NCI-H524 (cell line): ENCODE measurements at places on chromosomes 7 and 10.
A peak's percentile ranks its signal among the peaks of the same experiment; 100 is the strongest.

DNA sequence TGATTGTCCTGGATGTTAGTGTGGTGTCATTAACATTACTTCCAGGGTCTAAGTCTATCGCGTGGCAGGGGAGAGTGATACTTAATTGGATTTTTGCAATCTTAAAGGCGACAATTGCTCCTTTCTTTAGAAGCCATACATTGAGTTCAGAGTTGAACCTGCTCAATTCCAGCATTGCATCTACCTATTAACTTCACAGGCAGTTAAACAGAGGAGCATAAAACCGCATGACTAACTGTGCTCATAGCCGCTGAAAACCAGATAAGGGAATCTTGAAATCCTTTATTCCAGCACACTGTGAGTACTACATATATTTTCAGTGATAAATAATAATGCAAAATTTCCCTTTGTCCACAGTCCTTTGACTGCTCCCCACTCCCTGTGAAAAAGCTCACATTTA is 255.3 kb downstream of the STK31 start:
- DNase-seq: no peak

DNA sequence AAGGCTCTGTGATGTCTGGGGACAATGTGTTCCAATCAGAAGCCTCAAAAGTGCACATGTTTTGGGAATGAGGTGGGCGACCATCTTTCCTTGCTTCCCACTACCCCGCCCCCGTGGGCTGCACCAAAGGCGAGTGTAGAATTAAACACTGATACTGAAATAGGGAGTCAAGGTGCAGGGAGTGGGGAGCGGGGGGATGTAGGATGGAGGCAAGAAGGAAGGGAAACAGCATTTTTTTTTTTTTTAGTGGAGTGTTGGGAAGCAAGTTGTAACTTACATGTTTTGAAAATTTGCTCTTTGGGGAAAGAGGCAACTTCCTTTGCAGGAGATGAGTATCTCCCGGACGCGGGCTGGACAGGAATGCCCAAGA is 484 bp upstream of the DLX5 start:
- DNase-seq: no peak

GRCh38 chr7:108299251-108299973 is 156.8 kb downstream of the NRCAM start:
- DNase-seq: no peak

DNA sequence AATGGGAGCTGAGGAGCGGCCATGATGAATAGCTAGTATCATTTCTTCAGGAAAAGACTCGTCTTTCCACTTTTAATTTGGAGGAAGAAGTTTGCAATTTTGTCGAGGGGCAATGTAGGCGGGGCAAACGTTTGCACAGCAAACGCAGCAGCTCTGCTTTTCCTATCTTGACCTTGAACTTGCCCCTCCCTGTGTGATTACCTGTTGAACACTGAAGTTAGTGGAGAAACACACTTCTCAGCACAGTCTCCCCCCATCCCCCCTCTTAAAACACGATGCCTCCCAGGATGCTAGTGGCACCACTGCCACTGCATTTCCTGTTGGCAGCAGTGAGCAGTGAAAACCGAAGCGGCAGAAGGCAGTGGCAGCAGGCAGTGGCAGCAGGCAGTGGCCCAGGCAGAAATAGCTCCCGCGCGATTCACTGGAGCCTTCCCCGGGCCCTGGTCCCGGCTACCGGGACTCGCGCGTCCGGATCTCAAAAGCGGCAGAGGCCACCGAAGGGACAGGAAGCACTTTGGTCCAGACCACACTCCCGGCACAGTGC is at the start of gene EPDR1:
Gene EPDR1, plus strand, starts transcription at position 336 of the 544 bp plus-strand sequence. CDS start 300 bp downstream, outside the sequence.
- peak; percentile 84 for DNase-seq

DNA sequence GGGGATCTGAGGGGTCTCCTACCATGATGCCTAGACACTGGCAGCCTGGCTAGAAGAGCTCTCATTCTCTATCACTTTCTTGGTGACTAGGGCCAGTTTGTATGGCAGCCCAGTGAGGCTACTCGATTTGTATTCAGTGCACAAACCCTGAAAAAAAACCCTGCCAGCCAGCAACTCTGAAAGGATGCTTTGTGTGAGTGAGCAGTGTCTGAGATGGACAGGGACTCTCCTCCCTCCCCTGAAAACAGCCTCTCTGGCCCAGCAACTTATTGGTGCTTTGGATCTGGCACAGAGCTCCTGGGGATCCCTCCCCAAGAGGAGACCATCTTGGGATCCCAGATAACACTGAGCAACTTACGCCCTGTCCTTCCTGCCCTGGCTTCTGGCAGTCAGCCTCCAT is 10.8 kb upstream of the LRRC4 start:
- DNase-seq: no peak

- no peak for DNase-seq
Observed at GRCh38 chr10:1454428-1454827, 282.9 kb downstream of the ADARB2 start.

DNA sequence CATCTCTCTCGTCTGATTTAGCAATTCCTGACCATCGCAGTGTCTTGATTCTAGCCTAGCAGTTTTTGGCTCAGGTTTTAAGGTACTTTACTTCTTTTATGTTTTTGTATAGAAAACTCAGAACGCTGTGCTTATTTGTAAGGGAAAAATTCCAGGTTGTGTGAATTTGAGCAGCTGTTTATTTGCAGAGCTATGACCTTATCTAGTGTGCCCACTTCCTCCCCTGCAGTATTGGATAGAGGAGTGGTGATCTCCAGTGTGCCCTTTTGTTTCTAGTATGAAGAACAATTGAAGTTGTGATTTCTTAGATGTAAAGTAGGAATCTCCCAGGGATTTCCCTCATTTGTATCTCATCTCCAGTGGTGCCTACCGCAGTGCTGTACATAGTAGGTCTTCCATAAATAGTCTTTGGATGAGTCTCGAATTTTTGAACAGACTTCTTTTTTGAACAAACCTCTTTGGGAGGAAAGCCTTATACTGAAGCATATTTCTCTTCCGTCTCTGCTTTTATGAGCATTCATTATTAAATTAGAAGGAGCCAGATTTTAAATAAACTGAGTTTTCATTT is 40.0 kb downstream of the GARS1 start:
- no peak for DNase-seq

- no peak for DNase-seq
Observed at GRCh38 chr10:128855618-128856428, 611.2 kb upstream of the MGMT start.

DNA sequence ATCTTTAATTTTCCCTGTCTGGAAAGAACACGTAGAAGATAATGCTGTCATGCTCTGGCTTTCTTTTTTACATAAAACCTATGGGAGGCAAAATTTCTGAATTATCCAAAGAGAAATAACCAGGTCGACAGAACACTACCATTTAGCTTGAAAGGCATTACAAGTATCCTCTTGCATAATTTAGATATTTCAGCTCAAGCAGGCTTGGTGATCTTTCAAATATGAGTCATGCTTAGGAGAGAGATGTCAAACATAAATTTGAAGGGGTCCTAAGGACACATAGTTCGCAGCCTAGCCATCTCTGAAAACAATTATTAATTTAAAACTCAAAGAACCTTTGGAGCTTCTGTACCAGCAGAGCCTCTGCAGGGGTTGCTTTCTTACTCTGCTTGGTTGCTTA is 100.9 kb downstream of the FAS start:
- no peak for DNase-seq

- no peak for DNase-seq
Observed at GRCh38 chr10:54091237-54091636, 709.8 kb downstream of the PCDH15 start.

GRCh38 chr10:76341740-76342139 is 910.3 kb downstream of the LRMDA start:
- DNase-seq: no peak

- DNase-seq: no peak
Observed at GRCh38 chr7:143901332-143901667, 676 bp downstream of the TCAF1 start.

DNA sequence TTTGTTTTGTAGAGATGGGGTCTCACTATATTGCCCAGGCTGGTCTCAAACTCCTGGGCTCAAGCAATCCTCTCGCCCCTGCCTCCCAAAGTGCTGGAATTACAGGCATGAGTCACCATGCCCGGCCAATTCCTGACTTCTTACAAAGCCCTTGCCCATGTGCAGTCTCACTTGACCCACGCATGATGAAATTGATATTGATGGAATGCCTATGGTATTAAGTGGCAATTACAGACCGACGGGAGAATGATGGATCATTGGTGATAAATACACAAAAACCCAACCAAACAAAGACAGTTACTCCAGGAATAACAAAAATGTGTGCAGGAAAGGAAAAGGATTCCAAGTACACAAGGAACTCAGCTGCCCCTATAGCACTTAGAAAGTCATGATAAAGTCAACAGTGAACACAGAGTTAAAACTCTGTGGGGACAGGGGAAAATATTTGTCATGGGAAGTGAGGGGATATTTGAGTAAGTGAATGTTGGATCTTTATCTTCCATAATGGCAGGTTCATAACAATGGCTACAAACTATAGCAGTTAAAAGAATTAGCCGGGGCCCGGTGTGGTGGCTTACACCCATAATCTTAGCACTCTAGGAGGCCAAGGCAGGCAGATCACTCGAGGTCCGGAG is 21.6 kb downstream of the HIP1 start:
- no peak for DNase-seq

DNA sequence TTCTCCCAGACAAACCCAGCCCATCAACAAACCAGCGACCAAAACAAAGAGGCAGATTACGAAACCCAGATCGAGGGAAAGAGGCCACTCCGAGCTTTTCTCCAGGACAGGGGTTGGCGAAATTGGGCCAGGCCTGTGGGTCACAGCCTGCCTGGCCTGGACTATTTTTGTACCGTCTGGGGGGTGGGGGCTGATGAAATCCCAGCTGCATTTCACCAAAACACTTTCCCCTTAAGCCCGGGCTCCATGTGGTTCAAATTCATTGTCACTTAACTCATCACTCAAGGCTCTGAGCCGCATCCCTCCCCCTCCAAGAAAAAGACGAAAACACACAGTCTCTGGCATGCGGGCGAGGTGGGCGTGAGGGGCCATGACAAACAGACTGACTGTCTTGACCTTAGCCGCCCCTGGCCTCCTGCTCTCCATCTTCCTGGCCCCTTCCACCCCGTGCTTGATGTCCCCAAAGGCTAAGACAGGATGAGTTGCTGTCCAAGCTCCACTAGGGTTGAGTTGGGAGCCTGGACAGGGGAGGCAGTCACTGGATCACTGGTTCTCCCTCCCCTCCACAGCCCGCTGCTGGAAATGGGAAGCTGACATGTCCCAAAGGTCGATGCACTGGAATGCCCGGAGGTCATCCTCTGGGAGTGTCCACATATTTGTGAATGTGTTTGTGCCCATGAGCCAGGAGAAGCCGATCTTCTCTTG is 19.2 kb downstream of the TMEM270 start:
- DNase-seq: no peak

- DNase-seq: no peak
Observed at GRCh38 chr10:11150231-11150731, 132.6 kb downstream of the CELF2 start.

GRCh38 chr7:47258798-47259197 is 323.1 kb downstream of the TNS3 start:
- DNase-seq: no peak

- DNase-seq: no peak
Observed at GRCh38 chr7:22629056-22629455, 97.9 kb upstream of the IL6 start.

DNA sequence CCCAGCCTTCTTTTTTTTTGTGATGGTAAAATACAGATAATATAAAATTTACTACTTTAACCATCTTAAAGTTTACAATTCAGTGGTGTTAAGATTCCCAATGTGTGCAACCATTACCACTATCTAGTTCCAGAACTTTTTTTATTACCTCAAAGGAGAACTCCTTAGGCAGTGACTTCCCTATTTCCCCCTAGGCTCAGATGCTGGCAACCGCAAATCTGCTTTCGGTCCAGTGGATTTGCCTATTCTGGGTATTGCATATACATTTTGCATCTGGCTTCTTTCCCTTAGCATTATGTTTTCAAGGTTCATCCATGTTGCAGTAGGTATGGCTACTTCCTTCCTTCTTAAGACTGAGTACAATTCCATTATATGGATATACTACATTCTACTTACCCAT is 56.5 kb downstream of the AFAP1L2 start:
- no peak for DNase-seq

DNA sequence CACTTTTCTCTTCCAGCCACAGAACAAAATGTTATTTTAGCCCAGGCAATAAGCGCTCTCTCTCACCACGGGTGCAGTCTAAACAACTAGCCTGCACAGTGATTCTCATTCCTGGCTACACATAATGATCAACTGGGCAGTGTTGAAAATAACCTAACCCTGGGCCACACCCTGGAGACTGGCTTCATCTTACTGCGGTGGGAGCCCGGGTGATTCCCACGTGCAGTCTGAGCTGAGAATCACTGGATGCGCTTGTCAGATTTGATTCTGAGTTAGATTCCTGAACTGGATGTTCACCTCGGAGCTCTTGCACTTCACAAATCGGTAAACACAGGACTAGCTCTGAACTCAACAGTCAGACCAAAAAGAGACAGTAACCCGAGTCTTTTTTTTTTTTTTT is 14.9 kb downstream of the ZC3HAV1 start:
- DNase-seq: no peak

- no peak for DNase-seq
Observed at GRCh38 chr7:33781796-33782195, 123.5 kb upstream of the BMPER start.

DNA sequence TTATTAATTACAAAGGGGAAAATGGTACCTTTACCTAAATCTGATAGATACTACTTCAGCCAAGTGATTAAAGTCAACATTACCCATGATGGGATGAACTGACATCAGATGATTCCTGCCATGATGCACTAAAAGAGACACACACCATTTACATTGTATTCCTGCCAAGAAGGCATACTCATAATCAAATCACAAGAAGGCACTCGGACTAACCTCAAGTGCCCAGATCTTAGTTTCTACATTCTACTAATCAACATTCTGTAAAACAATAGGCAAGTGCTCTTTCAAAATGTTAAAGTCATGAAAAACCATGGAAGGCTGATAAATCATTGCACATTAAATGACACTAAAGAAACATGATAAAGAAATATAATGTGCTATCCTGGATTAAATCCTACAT is 44.4 kb downstream of the SLC35G1 start:
- DNase-seq: no peak

- DNase-seq: no peak
Observed at GRCh38 chr7:22832401-22832800, 9.8 kb upstream of the TOMM7 start.

- no peak for DNase-seq
Observed at GRCh38 chr7:98573816-98574215, 43.3 kb upstream of the NPTX2 start.

- no peak for DNase-seq
Observed at GRCh38 chr10:52768001-52768532, 4.5 kb downstream of the MBL2 start.
